ENCODE measurements at places on chromosomes 6 and 20.

- ATAC-seq: no peak
- H3K4me3 ChIP-seq: no peak overlapping the region
- H3K27me3 ChIP-seq: no peaks in the 10 kb centered on the region
- H3K4me1 ChIP-seq: peaks cover 10% of the 10 kb centered on the region
- H3K27ac ChIP-seq: peak overlapping the region; percentile 8
Observed at GRCh38 chr6:109515781-109516409, 32.9 kb upstream of the ZBTB24 start.

GRCh38 chr6:160667639-160668481 lies 3.8 kb upstream of the LPA start:
- no peak overlapping the region for H3K27ac ChIP-seq
- no peaks in the 10 kb centered on the region for H3K27me3 ChIP-seq
- H3K36me3 ChIP-seq: no peaks in the 10 kb centered on the region
- H3K4me1 ChIP-seq: no peaks in the 10 kb centered on the region

- ATAC-seq: no peak
- H3K27me3 ChIP-seq: peaks cover 22% of the 10 kb centered on the region
- H3K27ac ChIP-seq: no peak overlapping the region
- no peak overlapping the region for H3K4me3 ChIP-seq
Observed at GRCh38 chr20:32636283-32636682, 37.5 kb downstream of the C20orf203 start.

DNA sequence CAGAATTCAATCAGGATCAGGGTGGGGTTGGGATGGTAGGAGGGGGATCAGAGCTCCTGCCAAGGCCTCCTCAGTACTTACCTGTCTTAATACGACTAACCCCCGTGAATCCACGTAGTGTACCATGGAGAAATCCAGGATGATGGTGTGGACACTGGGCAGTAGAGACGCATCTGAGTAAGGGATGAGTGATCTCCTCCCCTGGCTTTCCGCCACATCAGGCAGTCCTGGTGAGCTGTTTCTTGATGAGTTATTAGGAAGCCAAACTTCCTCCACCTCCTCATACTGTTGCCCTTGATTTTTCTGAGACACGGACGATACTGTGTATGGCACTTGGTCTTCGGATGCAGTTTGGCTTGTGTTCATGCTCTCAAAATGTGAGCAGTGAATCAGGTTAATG lies 34.2 kb upstream of the SRPK1 start:
- ATAC-seq: no peak
- H3K4me3 ChIP-seq: no peak overlapping the region

DNA sequence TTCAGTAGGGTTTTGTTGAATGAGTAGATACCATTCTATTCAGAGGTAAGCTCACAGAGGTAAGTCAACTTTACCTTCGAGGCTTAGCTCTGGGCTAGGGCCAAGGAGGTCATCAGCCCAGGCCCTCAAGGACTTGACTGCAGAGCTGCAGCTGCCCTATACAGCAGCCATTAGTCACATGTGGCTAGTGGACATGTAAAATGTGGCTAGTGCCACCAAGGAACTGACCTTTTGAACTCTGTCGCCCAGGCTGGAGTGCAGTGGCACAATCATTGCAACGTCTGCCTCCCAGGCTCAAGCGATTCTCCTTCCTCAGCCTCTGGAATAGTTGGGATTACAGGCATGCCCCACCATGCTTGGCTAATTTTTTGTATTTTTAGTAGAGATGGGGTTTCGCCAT lies 47.9 kb upstream of the EPB41L1 start:
- H3K4me3 ChIP-seq: no peak overlapping the region
- ATAC-seq: no peak
- no peaks in the 10 kb centered on the region for H3K27me3 ChIP-seq
- H3K4me1 ChIP-seq: peaks cover 8% of the 10 kb centered on the region
- no peak overlapping the region for H3K27ac ChIP-seq

GRCh38 chr6:67870321-67870720 lies 764.8 kb upstream of the ADGRB3 start:
- H3K27ac ChIP-seq: no peak overlapping the region
- no peaks in the 10 kb centered on the region for H3K4me1 ChIP-seq
- H3K4me3 ChIP-seq: no peak overlapping the region

- peaks cover 12% of the 10 kb centered on the region for H3K4me1 ChIP-seq
- no peaks in the 10 kb centered on the region for H3K27me3 ChIP-seq
- H3K36me3 ChIP-seq: peaks cover 20% of the 10 kb centered on the region
- ATAC-seq: no peak
- no peak overlapping the region for H3K27ac ChIP-seq
- no peak overlapping the region for H3K4me3 ChIP-seq
Observed at GRCh38 chr6:130849594-130849993, 22.4 kb downstream of the SMLR1 start.

All from stimulated activated memory B cell treated with anti-CD40 and anti-IgM and Interleukin-4, amounts not matched to agents 10 μg/mL and 1 μg/mL and 100 μg/mL, for 72 hours (primary cell).